Fibroblast of gingiva (primary cell): ENCODE measurements at places on chromosomes 1 and 21.

- peak; percentile 59 for DNase-seq
Observed at GRCh38 chr1:51236531-51237350, 668 bp downstream of the RNF11 start.

DNA sequence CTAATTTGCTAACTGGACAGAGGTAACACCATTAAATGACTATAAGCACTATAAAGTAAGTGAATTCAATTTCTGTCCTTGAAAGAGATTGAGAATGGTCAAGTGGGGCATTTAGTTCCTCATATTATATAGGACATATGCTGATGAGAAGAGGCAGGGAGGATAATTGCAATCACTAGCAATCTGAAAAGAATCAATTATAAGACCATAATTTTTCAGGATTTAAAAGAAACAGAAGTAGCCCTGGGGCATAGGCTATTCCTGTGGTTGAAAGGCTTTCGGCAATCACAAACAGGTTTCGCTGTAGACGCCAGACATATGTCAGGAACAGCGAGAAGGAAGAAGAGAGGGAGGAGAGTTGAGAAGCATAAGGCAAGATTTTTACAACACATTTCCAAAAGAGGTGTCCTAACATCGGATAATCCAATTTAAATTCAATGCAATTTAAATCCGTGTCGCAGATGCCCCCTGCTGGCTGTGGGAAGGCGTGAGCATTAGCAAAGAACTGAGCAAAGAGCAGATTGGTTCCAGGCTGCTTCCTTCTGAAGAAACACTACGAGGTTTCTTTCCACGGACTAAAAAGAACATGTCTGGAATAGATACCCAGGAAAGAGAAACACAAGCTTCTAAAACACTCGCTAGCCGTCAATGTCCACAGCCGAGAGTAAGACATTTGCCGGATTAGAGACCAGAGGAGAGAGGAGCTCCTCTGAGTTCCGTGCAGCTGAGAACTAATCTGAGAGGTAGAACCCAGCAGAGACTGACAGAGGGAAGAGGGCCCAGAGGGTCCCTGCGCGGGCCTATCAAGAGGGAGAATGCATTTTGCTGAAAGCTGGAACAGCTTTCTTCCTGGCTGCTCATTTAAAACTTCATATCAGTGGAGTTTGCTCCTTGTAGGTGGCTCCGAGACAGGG, 27.9 kb downstream of the RGS5 start:
- peak; percentile 71 for DNase-seq

GRCh38 chr1:5493851-5494311, 498.3 kb downstream of the NPHP4 start:
- DNase-seq, result no peak

DNA sequence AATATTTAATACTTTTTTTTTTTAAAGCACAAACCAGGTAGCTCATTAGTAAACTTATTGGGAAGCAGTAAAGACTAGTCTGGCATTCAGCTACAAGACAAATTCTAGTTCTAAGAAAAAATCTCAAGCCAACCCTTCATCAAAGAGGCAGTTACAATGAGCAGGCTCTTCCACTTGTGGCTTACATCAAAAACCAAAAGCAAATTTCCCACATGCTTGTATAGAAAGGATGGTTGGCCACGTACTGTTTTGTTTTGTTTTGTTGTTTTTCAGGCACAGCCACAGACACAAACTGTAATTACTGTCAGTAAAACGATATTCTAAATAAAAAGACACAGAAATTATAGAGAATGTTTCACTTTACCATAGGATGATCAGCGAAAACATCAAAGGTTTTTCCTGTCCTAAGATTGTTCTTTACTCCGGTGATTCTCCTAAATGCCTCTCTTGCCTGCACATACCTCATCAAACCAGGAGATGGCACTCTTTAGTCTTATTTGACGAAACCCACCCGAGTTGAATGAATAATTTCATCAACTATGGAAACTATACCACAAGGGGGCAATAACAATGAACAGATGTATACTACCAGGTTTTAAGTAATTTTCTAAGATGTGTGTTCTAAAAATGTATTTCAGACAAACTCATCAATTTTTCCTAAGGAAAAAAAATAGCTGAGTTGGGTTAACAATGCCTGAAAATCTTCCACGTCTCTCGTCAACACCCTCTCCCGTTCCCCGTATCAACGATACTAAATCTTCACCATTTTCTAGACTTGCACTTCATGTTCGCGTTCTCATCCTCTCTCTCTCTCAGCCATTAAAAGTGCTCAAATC, 26.9 kb downstream of the RPL5 start:
- DNase-seq, result peak; percentile 76

- DNase-seq, result no peak
Observed at GRCh38 chr1:50822035-50822776, 137.9 kb downstream of the FAF1 start.

DNA sequence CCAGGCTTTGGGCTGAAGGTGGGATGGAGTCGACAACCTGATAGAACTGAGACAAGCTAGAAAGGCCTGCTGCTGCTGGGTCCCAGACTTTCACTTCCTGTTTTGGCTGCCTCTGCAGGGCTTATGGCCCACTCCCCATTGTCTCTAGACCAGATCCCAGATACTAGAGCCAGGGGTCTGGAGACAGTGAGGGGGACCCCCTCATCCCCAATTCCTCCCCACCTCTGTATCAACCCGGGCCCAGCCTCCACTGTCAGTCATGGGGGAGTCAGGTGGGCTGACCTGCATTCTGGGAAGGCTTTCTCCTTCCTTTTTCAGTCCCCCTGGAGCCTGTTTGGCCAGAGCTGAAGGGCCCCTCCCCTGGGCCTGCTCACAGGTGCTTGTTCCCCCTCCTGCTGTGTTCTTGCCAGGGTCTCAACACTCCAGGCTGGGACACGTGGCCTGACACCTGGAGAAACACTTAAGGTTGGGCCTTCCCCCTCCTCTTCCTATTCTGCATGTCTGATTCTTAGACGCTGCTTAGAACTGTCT, 18.0 kb upstream of the ETV3L start:
- no peak for DNase-seq

DNA sequence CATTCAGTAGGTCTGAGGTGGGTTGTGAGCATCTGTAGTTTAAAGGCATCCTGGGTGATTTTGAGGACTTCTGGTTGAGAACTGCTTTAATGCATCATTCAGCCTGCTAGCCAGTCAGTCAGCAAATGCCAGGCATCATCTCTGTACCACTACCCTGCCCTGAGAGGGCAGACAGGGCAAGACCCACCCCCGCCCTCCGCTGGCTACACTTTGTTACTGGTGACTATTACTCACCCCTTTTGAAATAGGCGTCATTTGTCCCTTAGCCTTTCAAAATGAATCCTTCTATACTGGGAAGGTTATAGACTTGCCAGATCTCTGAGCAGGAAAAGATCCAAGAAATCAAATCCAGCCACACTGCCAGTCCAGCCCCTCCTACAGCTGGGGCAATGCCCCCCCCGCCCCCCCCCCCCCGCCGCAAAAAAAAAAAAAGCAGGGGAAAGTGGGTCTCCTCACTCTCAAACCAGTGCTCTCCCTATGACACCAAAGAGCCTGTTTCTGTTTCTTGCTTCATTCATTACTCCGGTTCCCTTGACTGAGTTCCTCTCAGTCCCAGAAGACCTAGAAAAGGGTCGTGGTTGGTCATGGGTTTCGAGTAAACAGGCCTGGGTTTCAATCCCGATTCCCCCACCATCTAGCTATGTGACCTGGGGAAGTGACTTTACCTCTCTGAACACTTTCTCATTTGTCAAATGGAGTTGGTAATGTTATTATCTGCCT, 4.4 kb downstream of the SELENON start:
- peak; percentile 38 for DNase-seq

- peak; percentile 73 for DNase-seq
Observed at GRCh38 chr1:42135426-42135825, 17.8 kb upstream of the GUCA2B start.

DNA sequence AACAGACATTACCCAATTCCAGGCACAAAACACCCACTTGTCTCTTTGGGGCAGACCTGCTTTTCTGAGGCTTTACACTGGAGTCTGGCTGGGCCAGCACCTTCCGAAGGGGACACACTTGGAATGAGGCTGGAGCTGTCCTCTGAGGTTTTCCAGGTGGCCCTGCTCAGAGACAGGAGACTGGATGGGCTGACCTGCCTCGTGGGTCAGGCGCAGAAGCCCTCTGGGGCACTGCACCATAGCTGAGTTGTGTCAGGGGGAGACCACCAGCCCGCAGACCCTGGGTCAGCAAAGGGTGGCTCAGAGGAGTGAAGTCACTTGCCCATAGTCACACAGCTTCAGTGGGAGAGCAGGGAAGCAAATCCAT, 1.8 kb downstream of the SH2D5 start:
- DNase-seq, result no peak

DNA sequence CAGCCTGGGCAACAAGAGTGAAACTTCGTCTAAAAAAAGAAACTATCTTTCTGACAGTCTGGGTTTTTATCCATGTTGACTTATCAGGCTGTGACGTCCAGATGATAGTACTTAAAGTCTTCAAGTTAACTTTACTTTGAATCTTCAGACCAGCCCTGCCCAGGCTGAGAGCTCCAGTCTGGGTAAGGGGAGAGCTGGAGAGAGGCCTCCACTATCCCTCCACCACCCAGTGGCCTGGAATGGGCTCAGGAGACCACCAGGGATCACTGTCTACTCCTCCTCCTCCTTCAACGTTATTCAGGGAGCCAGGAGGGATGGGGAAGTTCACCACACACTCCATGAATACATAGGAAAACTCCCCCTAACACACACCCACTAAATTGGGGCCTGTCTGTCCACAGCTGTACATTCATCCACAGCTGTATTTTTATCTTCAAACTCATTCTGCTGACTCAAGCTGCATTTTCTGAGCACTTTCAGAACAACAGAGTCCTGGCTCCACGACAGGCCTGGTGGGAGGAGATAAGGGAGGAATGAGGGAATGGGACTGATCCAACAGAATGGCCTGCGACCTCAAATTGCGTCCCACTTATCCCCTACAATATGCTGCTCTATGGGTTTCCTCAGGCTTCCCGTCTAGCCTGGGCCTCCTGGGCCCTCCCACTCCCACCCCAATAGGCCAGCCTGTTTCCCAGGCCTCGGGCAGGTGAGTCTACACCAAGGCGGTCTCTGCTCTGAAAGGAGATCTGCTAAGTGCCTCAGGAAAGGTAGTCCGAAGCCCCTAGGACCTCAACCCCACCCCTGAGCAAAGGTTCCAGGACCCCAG, 1.8 kb downstream of the SLC45A3 start:
- no peak for DNase-seq

DNA sequence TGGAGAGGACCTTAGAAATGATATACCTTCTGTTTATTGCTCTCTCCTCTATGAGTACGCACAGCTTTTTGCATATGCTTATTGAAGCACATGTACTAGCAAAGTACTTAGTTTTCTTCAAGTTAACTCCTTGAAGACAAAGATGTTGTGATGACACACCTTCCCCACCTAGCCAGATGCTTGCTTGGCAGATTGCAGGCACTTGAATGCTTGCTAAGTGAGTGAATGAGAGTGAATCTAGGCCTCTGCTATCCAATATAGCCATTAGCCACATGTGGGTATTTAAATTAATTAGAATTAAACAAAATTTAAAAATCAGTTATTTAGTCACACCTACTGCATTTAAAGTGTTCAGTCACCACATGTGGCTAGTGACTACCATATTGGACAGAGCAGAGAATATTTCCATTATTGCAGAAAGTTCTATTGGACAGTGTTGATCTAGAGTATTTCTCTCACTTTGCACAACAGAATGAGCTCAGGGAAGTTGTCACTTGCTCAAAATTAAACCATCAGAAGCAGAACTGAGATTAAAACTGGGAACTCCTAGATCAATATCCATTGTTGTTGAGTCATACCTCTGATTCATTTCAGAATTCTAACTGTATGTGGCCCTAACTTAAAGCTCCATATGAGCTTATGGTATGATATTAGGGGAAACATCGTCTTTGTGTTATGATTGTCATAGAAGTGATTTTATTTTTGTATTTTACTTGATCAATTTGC, 8.6 kb upstream of the EEIG2 start:
- DNase-seq, result no peak

DNA sequence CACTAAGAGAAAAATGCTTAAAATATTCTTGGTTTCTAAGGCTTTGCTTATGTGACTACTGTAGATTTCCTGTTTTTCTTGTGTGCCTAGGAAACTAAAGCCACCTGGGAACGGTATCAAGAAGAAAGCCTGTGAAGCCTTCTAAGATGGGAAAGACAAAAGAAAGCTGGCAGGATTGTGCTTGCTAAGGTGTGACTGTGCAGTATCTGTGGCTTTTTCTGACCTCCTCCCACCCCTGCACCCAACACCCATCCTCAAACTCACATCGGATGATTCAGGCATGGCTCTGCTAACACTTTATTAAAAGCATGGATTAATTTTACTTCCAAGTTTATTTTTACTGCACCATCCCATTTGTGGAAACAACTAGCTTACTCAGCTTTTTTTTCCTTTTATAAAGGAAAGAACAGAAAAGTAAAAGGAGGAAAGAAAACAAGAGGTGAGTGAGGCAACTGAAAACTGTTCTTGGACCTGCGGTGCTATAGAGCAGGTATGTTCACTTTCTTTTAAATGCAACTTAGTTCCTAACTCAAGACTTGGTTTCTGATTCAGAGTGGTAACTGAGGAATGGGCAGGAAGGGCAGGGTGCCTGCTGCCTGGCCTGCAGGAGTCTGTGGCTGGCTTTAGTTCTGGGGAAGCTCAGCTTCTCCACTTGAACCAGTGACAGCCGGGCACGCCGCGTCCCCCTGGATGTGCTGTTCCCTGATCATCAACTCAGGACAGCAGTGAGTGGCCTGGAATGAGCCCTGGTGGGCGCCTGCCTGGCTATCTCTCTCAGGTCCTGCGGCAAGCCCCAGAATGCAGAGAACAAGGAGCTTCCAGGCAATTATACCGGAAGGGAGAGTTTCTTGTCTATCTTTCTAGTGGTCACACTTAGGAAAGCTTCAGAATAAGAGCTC, at the start of gene GBP6:
Gene GBP6 (plus strand): TSS at position 422 of the 899 bp plus-strand sequence. CDS start 4,493 bp downstream, outside the sequence.
- no peak for DNase-seq

- no peak for DNase-seq
Observed at GRCh38 chr1:64121766-64122385, 81.5 kb upstream of the UBE2U start.

GRCh38 chr1:94980582-94981574, 54.0 kb upstream of the CNN3 start:
- DNase-seq, result peak; percentile 65

DNA sequence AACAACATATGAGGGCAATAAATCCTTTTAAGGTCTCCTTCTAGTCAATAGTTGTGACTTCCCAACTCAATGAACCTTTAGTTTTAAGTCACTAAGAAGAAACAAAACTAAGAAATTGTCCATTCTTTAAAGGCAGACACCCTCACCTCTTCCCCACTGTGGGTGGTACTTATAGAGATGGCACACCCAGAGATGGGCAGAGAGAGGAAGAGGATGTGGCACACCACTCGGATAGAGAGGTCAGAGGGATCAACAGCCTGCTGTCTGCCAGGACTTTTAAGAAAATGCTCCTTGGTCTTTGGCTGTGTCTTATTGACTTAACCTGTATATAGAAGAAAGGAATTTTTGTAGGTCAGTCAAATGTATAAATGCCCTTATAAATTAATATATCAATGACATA, 45.1 kb downstream of the FASLG start:
- DNase-seq, result no peak

- DNase-seq, result no peak
Observed at GRCh38 chr1:59126366-59126765, 170.5 kb upstream of the FGGY start.

- peak; percentile 93 for DNase-seq
Observed at GRCh38 chr1:184866991-184867788, 107.1 kb downstream of the NIBAN1 start.
